Stimulated activated CD4-positive, alpha-beta T cell treated with anti-CD3 and anti-CD28 coated beads, Interleukin-12 subunit alpha, Interleukin-12 subunit beta, amount 100 ng/mL, for 24 hours (primary cell): ENCODE measurements at places on chromosomes 2 and 18.

DNA sequence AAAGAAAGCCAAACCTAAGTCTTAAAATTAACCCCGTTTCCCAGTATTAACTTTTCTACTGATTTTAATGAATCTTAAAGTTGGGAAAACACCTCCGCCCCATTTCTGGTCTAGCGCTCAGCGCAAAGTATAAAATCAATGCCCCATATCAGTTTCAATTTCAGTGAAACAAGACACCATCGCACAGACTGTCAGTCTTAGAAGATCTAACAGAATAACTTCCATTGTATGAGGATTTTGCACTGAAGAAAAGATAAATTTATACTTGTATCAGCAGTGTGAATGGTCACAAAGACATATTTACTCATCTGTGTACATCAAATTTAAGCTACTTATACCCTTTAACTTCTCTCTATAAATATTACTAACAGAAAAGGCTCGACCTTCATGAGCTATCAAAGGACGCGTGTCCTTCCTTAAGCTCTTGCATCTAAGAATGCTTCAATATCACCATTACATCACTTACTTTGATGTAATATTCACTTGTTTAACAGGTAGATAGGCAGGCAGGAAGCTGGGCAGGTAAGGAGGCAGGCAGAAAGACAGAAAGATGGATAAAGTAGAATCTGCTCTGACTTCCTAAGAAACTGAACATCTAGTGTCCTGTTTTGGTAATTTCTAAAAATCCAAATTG is 183.0 kb downstream of the TCF4 start:
- DNase-seq = no peak

DNA sequence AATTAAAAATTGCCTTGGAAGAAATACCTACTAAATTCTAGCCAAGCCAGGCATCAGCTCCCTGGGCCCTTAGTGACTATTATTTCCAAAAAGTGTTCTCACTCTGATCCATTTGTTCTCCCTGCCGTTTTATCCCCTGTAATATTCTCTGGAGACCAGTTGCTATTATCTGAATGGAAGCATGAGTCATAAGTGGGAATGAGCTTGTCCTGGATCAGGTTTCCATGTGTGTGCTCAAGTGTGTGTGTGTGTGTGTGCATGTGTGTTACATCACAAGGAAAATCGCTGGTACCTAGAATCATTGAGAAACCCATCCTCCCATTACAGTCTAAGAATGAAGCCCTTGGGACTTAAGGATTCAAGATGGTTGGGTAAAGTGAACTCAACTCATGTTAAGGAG is 130.3 kb upstream of the CXCR4 start:
- no peak for DNase-seq

- no peak for DNase-seq
Observed at GRCh38 chr18:31261792-31262582, 56.0 kb upstream of the DSG1 start.

DNA sequence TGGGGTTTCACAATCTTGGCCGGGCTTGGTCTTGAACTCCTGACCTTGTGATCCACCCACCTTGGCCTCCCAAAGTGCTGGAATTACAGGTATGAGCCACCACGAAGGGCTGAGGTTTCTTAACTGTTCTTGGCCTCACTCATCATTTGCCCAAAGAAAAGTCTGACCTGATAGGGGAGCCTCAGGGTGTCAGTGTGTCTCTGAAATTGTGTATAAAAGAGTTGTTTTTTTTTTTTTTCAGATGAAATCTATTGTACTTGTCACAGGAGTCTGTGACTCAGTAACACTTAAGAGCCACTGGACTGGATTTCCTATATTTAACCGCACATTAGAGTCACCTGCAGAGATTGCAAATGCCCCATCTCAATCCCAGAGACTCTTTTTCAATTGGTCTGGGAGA is 16.9 kb downstream of the PMAIP1 start:
- no peak for DNase-seq

- no peak for DNase-seq
Observed at GRCh38 chr18:3726238-3726951, 276.4 kb downstream of the TGIF1 start.
